ENCODE measurements at places on chromosomes 4 and X. TPM values are rescaled to one million over a fixed set of nuclear protein-coding genes. Genes with fewer than 3 reads are reported as not detected.

GRCh38 chr4:108114503-108114902, 54.2 kb downstream of the LEF1 start:
- H3K4me3 ChIP-seq, result no peak overlapping the region
- H3K27me3 ChIP-seq, result no peaks in the 10 kb centered on the region
- DNase-seq, result no peak
- no peak overlapping the region for H3K27ac ChIP-seq
- H3K36me3 ChIP-seq, result no peaks in the 10 kb centered on the region

- peak; percentile 90 for DNase-seq
- H3K4me1 ChIP-seq, result no peaks in the 10 kb centered on the region
- H3K27ac ChIP-seq, result no peak overlapping the region
- no peaks in the 10 kb centered on the region for H3K27me3 ChIP-seq
Observed at GRCh38 chrX:120857240-120857639, 18.4 kb downstream of the CT47B1 start.

The DOK7 gene
- total RNA-seq, result 0.26 TPM

The LINC00632 gene
- total RNA-seq, result 46.3 TPM

GRCh38 chr4:39435659-39436563, 22.8 kb downstream of the RPL9 start:
- no peak for DNase-seq
- H3K4me1 ChIP-seq, result no peaks in the 10 kb centered on the region

GRCh38 chr4:2259541-2260343, 2.2 kb downstream of the MXD4 start:
- no peak for DNase-seq
- H3K27me3 ChIP-seq, result no peaks in the 10 kb centered on the region
- peaks cover 7% of the 10 kb centered on the region for H3K36me3 ChIP-seq

The FDCSP gene
- not detected for total RNA-seq

- H3K27me3 ChIP-seq, result no peaks in the 10 kb centered on the region
- peak overlapping the region; percentile 98 for H3K4me3 ChIP-seq
- no peaks in the 10 kb centered on the region for H3K36me3 ChIP-seq
- peaks cover 2% of the 10 kb centered on the region for H3K4me1 ChIP-seq
Observed at GRCh38 chr4:48779095-48779997, 733 bp downstream of the FRYL start.

GRCh38 chr4:80471756-80472155, 136.2 kb downstream of the CFAP299 start:
- peak; percentile 66 for DNase-seq
- H3K27me3 ChIP-seq, result no peaks in the 10 kb centered on the region
- H3K4me3 ChIP-seq, result peak overlapping the region; percentile 18
- peak overlapping the region; percentile 33 for H3K27ac ChIP-seq
- no peaks in the 10 kb centered on the region for H3K4me1 ChIP-seq
- peaks cover 2% of the 10 kb centered on the region for H3K36me3 ChIP-seq

- no peaks in the 10 kb centered on the region for H3K27me3 ChIP-seq
- no peaks in the 10 kb centered on the region for H3K36me3 ChIP-seq
- no peak overlapping the region for H3K27ac ChIP-seq
- H3K4me1 ChIP-seq, result no peaks in the 10 kb centered on the region
- DNase-seq, result peak; percentile 73
Observed at GRCh38 chr4:100095729-100096595, 94.3 kb downstream of the DDIT4L start.

DNA sequence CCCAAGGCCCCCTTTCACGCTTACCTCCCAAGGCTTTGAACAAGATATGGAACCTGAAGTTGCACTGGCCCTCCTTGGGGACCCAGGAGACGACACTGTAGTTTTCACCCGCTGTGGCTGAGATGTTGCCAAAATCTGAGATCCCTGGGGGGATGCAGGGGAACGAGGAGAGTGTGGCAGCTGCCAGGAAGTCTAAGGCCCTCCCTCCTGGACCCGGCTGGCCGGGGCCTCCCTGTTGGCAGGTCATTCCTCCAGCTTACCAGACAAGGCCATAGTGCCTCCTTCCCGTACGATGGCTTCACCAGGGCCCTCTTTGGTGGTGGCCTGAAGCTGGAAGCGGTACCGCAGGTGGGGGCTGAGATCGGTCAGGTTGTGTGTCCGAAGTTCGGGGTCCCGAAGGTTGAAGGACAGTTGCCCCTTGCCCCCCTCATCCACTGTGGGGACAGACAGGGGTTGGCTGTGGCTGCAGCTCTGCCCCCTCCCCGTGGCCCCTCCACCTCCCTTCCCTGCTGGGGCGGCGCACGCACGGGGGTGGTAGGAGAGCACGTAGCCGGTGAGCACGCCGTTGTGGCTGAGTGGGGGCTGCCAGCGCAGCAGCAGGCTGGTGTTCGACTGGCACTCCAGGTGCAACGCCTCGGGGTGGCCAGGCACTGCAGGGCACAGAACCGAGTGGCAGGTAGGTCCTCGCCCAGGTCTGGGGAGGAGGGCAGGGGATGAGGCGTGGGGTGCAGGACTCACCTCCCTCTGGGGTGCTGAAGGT, 21.2 kb downstream of the L1CAM start:
- H3K36me3 ChIP-seq, result peaks cover 35% of the 10 kb centered on the region
- no peaks in the 10 kb centered on the region for H3K27me3 ChIP-seq
- H3K4me1 ChIP-seq, result no peaks in the 10 kb centered on the region
- no peak for DNase-seq
- no peak overlapping the region for H3K27ac ChIP-seq
- H3K4me3 ChIP-seq, result no peak overlapping the region

GRCh38 chrX:16646366-16647138, 3.4 kb upstream of the S100G start:
- H3K27ac ChIP-seq, result no peak overlapping the region
- H3K4me1 ChIP-seq, result peaks cover 6% of the 10 kb centered on the region
- no peak overlapping the region for H3K4me3 ChIP-seq
- DNase-seq, result no peak

The SSX3 gene
- total RNA-seq, result not detected

DNA sequence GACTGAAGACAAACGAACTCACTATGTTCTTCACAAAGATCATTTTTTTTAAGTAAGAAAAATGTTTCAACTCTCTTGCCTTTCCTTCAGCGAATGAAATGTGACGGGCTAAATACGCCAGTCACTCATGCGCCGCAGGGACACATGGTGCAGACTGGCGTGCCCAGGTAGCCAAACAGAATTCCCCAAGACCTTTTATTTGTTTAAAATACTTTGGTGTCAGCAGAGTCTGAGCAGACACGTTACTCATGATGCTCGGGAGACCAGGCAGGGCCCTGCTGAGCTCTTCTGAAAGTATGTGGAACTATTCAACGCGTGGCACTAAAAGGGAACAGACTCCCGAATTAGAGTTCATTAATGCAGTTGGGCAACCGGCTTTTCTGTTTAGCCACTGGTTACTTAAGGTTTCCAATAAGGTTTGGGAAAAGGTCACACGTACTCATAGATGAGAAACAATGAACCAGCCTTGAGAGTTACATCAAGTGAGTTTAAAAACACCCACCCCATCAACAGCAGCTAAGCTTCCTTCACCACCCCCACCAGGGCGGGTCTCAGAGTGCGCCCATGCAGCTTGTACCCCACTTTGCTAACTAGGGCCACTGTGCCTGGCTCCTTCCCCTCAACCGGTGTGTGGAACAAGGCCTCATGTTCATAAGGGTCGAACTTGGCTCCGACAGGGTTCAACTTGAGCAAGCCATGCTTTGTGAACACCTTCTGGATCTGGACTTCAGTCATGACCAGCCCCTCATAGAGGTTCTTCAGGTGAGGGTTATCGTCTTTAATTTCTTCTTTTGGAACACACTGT, 7.3 kb downstream of the GRPEL1 start:
- no peaks in the 10 kb centered on the region for H3K27me3 ChIP-seq
- DNase-seq, result no peak
- no peak overlapping the region for H3K27ac ChIP-seq
- peaks cover 80% of the 10 kb centered on the region for H3K36me3 ChIP-seq

- no peak overlapping the region for H3K4me3 ChIP-seq
- no peaks in the 10 kb centered on the region for H3K27me3 ChIP-seq
- H3K4me1 ChIP-seq, result no peaks in the 10 kb centered on the region
- H3K36me3 ChIP-seq, result no peaks in the 10 kb centered on the region
- no peak overlapping the region for H3K27ac ChIP-seq
Observed at GRCh38 chr4:183342541-183343533, 20.6 kb upstream of the CLDN24 start.

The MOB1B gene
- total RNA-seq, result 29.5 TPM

DNA sequence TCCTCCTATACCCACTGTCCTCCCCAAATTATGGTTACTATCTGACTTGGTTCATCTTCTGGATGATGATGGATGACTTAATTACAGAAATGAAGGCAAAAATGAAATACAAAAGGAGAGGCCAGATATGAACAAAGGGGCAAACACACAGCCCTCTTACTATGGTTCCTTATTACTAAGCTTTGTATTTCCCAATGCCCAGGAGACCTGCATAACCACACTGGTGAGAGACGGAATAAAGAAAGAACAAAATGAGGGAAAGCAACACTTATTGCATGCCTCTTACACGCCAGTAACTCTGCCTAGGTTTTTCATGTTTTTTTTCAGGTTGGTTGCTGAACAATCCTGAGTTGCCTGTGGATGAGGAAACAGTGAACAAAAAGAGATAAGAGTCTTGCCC, 120.5 kb downstream of the SLC10A7 start:
- no peaks in the 10 kb centered on the region for H3K36me3 ChIP-seq
- no peak overlapping the region for H3K4me3 ChIP-seq
- no peaks in the 10 kb centered on the region for H3K27me3 ChIP-seq
- H3K27ac ChIP-seq, result no peak overlapping the region

The CSAG2 gene
- total RNA-seq, result not detected

- H3K4me1 ChIP-seq, result peaks cover 16% of the 10 kb centered on the region
- H3K4me3 ChIP-seq, result no peak overlapping the region
- H3K27ac ChIP-seq, result no peak overlapping the region
- H3K27me3 ChIP-seq, result peaks cover 64% of the 10 kb centered on the region
Observed at GRCh38 chrX:40147971-40148370, 50.2 kb upstream of the BCOR start.

DNA sequence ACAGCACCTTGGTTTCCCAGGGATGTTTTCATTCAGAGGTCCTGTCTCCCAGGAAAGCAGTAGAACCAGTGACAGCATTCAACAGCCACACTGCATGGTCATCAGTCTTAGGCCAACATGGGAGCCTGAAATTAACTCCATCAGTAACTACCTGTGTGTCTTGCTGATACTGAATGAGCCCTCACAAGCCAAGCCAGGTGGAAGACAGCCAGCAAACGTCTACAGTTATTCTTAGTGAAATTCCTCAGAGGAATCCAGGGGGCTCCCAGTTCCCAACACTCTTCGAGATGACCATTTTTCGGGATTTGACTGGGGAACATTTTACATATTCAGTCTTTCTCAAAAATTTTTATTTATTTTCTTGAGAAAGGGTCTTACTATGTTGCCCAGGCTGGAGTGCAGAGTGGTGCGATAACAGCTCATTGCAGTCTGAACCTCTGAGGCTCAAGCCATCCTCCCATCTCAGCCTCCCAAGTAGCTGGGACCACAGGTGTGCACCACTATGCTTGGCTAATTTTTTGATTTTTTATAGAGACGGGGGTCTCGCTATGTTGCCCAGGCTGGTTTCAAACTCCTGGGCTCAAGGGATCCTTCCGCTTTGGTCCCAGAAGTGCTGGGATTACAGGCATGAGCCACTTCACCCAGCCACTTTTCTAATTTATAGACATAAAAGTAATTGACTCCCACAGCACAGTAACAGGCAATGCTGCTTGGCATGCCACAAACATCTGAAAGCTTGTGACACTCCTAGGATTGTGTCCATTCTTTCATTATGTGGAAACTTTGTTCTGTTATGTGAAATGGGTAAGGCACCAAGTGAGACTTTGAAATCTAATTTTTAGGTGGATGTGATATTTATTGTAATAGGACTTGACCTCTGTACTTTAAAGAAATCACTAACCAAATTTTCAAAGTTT, 116.9 kb downstream of the SOWAHB start:
- DNase-seq, result no peak
- no peaks in the 10 kb centered on the region for H3K27me3 ChIP-seq
- H3K36me3 ChIP-seq, result peaks cover 66% of the 10 kb centered on the region
- H3K27ac ChIP-seq, result no peak overlapping the region
- H3K4me1 ChIP-seq, result no peaks in the 10 kb centered on the region

DNA sequence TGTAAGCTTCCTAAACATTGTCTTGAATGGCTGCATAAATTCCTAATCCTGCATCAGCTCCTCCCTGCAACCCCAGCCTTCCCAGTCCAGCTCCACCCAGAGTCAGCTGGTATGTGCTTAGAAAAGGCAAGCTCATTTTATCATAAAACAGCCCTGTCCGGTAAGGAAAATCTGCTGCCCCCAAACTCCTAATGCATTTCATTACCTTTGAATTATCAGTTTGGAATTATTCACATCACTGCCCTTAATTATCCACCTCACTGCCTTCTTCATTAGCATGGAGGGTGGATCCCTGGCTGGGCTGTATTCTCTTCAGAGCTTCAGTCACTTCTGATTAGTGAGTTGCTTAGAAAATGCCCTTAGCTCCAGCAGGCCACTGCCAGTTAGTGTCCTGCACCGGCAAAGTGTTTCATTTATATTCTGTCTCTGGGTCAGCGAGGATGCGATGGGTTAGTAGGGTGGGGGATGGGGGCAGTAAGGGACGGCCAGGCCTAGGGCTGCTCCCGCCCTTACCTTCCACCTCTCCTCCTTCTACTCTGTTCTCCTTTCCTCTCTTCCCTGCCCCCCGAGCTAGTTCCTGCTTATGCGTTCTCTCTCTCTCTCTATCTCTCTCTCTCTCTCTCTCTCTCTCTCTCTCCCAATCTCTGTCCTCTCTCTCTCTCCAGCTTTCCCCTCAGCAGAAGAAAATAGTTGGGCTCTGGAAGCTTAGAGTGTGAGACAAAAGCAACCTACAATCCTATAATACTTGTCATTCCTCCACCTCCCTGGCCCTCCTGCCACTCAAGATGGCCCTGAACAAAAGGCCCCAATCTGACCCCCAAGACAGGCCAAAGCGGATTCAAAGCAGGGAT, 174.8 kb upstream of the KLF3 start:
- H3K27ac ChIP-seq, result peak overlapping the region; percentile 28
- H3K36me3 ChIP-seq, result no peaks in the 10 kb centered on the region
- 0 out of 2 replicates have a peak, but pooled peaks cover 3% of the 10 kb centered on the region for H3K4me1 ChIP-seq
- no peaks in the 10 kb centered on the region for H3K27me3 ChIP-seq

DNA sequence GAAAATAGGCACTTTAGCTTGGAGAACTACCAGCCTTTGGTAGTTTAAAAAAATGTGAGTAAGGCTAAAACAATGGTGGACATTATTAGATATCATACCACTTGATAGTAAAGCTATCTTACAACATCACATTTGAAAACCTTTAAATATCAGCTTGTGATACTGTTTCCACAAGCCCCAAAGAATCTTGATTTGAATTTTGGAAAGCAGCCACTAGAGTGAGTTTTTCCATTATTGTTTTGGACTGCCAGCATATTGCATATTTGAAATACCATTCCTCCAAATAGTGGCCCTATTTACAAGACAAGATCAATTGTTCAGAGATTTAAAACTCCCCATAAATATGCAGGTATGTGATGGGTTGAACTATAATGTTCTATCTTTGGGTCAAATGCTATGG, 303.0 kb upstream of the PRPS2 start:
- no peak overlapping the region for H3K4me3 ChIP-seq
- no peaks in the 10 kb centered on the region for H3K4me1 ChIP-seq
- H3K27ac ChIP-seq, result no peak overlapping the region
- H3K36me3 ChIP-seq, result no peaks in the 10 kb centered on the region
- DNase-seq, result no peak
- H3K27me3 ChIP-seq, result no peaks in the 10 kb centered on the region

Data from H9 (cell line).